NCI-H1694 (cell line): ENCODE measurements at places on chromosomes 7 and 10.

DNA sequence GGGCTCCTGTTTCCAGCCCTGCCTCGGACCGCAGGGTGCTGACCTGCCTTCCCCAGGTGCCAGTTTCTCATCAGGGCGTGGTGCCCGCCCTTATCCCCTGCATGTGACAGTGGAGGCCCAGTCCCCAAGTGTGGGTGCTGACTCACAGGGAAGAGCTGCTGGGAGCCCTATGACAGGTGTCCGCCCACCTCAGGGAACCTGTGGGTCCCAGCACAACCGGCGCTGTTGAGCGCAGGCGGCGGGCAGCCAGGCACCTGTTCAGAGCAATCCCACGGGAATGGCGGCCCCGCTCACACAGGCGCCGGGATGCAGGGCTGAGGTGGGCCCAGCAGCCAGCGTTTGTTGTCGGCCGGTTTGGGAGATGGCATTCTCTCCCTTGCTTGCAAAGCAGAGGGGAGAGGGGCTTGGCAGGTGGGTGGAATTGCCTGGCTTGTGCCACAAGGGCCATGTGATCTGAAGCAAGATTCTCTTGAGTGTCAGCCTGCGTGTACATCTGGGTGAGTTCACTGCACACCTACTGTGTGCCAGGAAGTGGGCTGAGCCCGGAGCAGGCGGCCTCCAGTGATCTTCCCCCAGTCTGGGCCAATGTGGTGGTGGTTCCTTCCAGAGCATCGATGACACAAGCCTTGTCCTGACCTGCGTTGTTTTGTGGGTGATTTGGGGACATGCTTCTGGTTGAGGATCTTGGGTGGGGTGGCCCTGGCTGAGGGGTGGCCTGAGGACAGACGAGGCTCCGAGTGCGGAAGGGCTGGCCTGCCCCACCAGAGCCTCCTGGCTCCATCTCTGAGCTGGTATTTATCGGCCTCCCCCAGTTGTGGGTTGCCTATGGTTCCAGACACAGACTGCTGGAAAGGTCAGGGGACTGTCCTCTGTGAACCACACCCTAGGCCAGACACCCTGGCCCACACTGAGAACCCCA, 2.4 kb downstream of the PWWP2B start:
- no peak for DNase-seq

DNA sequence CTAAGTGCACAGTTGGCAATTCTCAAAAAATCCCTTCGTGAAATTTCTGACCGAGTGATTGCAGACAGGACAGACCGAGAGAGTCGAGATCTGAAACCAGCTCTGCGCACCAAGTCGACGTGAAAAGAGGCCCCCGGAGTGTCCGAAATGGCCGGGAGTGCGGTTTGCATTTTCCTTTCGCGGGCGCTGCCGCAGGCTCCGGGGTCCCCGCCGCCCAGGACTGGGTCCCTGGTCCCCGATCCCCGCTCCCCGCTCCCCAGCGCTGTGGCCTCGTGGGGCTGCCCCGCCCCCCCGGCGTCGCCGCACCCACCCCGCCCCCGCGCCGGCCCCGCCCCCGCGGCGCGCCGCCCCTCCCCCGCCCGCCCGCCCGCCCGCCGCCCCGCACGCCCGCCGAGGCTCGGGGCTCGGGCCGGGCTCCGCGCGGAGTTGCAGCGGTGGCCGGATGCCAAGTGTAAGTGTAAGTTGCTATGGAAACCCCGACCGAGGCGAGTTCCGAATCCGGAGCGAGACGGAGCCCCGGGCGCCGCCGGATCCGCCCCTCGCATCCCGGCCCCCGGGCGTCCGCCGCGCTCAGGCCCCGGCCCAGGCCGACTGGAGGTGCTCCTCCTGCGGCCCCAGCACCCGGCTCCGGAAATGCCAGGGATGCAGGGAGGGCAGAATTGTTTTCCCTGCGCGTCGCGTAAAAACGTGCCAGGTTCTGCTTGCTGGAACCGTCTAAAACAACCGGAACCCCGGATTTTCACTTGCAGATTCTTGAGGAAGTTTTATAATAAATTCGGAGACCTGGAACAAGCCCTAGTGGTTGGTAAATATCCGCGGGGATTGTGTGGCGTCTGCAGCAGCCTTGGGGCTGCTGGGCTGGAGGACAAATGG, 4.6 kb downstream of the BMI1 start:
- no peak for DNase-seq

GRCh38 chr7:47132471-47132870, 449.4 kb downstream of the TNS3 start:
- no peak for DNase-seq

DNA sequence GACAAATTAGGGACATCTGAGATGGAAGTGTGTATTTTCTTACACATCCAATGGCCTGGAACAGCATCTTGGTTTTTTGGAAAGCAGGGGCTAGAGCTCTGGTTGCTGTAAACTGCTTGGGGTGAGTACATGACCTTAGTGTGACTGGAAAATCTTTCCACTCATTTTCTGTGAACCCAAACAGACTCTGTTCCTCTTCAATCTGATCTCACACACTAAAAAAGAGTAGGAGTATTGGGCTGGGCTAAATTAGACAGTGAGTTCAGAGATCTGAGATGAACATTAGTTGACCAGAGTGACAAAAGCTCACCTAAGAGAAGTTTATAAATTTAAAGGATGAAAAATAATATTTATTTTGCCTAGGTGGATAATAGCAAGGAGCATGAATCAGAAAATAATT, 59.2 kb downstream of the OR13A1 start:
- no peak for DNase-seq

- DNase-seq: no peak
Observed at GRCh38 chr7:28067171-28067570, 113.4 kb downstream of the JAZF1 start.

GRCh38 chr7:79453558-79454360, at the start of gene MAGI2:
TSS of gene MAGI2 (minus strand) at chr7:79453667. CDS start at chr7:79453320, 347 bp downstream.
- DNase-seq: no peak

DNA sequence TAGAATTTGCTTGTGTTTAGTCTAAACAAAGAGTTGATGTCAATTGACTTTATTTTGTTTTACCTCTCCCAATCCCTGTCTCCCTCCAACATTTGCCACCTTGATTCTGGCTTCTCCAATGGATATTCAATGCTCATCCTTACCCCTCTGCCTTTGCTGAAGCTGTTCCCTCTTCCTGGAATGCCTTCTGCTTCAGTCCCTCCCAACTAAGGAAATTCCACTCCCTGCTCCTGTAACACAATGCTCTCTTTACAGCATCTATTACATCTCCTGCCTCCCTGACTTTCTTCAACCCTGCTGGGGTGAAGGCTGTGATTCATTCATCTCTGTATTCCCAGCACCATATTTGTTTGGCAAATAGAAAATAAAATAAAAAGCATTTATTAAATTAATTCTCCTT, 34.5 kb upstream of the TAC1 start:
- DNase-seq: no peak

DNA sequence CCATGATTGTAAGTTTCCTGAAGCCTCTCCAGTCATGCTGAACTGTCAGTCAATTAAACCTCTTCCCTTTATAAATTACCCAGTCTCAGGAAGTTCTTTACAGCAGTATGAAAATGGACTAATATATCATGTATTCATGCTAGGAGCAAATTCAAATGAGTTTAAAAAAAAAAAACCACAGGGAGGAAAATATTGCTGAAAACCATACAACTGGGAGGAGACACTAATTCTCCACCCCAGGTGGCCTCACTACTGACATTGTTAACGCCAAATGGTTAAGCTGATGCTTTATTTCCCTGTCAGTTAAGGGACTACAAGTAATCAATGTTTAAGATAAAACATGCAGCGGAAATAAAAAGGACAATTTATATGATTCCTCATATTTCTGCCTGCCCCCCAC, 55.1 kb downstream of the PDE1C start:
- DNase-seq: no peak

GRCh38 chr10:73908853-73909539, 1.9 kb upstream of the PLAU start:
- DNase-seq: no peak

GRCh38 chr10:113024930-113025329, 74.9 kb downstream of the TCF7L2 start:
- no peak for DNase-seq

DNA sequence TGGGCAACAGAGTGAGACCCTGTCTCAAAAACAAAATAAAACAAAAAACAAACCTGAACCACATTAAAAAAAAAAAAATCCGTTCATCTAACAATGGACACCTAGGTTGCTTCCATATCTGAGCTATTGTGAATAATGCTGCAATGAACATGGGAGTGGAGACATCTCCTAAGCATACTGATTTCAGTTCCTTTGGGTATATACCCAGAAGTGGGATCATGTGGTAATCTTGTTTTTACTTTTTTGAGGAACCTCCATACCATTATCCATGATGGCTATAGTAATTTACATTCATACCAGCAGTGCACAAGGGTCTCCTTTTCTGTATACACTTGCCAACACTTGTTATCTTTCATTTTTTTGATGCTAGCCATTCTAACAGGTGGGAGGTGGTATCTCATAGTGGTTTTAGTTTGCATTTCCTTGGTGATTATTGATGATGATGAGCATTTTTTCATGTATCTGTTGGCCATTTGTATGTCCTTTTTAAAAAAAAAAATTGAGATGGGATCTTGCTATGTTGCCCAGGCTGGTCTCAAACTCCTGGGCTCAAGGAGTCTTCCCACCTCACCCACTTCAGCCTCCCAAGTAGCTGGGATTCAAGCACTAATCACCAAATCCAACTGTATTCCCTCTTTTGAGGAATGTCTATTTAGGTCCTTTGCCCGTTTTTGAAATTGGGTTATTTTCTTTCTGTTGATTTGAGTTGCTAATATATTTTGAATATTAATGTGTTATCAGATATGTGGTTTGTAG, 17.5 kb downstream of the CDK13 start:
- DNase-seq: no peak

- no peak for DNase-seq
Observed at GRCh38 chr7:27080844-27081436, 14.9 kb downstream of the HOXA1 start.

- peak; percentile 63 for DNase-seq
Observed at GRCh38 chr7:74401137-74401859, 52.4 kb upstream of the GTF2IRD1 start.

- DNase-seq: no peak
Observed at GRCh38 chr7:23356726-23357125, 57.6 kb downstream of the MALSU1 start.

DNA sequence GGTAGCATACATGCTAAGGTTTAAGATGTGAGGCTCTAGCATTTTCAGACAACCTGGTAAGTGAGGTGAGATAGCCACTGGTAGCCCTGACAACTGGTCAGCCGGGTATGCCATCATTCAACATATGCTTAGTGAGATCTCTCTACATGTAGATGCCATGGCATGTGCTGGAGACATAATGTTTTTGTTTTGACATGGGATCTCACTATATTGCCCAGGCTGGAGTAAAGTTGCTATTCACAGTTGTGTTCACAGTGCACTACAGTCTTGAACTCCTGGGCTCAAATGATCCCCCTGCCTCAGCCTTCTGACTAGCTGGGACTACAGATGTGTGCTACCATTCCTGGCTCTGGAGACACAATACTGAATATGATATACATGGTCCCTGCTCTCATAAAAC, 437.3 kb downstream of the SORCS1 start:
- no peak for DNase-seq

- no peak for DNase-seq
Observed at GRCh38 chr10:72764151-72764550, 72.2 kb downstream of the MCU start.

GRCh38 chr10:125992254-125992653, 95.9 kb downstream of the FANK1 start:
- no peak for DNase-seq

DNA sequence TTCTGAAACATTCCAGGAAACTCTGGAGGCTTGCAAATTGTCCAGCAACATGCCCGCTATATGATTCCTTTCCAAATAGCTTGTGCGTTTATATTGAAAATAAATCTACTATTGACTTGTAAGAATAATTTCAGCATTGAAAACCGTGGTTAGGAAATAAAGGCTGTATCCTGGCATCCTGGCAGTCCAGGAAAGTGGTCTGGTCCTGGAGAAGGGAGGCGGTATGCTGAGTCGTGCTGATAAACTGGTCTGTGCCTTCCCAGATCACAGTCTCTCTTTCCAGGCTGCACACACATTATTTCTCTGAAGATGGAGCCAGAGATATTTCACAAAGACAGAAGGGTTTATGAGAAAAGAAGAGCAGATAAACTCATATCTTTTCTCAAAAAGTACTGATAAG, 350.1 kb upstream of the COBL start:
- no peak for DNase-seq

DNA sequence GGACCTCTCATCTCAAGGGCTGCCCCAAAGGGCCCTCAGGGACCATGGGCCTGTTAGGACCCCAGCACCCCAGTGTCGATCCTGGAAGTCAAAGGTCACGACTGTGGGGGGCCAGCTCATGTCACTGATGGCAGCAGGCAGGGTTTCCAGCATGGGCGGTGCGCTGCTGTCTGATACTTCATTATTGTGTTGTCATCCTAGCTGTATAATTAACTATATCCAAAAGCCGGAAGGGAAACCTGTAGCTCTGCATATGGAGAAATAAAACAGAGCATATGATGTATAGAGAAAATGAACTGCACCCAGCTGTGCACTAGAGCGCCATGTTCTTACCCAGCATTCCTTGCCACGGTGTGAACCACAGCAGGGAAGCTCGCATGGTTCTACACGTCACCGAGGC, 196.3 kb downstream of the EBF3 start:
- DNase-seq: no peak

GRCh38 chr10:23695825-23696420, 257.0 kb downstream of the OTUD1 start:
- no peak for DNase-seq

DNA sequence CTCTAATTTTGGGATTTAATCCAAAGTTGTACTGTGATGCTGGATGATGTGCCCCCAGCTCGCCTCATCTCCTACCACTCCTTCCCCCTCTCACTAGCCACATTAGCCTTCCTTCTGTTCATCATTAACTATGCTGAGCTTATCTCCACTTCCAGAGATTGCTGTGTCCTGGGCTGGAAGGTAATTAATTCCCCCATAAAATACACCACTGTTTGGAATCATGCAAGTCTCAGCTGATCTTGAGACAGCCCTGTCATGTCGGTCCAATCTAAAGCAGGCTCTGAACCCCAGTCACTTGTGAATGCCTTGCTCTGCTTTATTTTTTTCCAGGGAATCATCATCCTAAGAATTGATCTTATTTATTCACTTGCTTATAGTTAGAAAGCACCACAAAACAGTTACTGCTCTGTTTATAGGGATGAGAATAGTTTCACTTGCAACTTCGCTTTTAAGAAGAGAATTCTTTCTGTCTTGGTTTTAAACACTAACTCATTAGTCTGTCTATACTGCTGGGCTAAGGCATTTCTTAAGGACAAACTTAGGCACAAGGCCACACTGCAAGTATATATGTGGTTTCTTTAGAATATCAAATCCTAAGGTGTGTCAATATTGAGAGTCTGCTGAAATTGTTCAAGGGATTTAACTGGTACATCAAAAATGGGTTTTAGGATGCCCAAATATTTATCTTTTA, 341.1 kb upstream of the SEMA3A start:
- no peak for DNase-seq

DNA sequence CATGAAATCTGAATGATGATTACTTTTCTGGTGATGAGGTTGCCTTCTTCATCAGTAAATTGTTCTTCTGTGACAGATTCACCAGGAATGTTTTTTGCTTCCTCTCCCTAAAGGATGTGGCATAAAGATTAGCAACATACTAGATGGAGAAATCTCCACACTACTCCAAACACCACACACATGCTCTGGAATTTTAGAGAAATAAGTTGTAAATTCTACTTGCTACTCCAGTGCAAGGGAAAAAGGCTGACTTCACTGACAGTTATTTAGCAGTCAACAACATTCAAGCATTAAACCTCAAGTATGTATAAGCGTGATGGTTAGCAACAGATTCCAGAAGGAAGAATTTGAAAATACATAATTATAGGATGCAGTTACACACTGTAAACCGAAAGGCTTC, 137.9 kb upstream of the CCDC6 start:
- no peak for DNase-seq

GRCh38 chr10:100186253-100187212, 704 bp upstream of the ERLIN1 start:
- DNase-seq: no peak
